ENCODE measurements at places on chromosomes 4 and X.

- DNase-seq, result no peak
Observed at GRCh38 chr4:141541851-141542250, 94.5 kb upstream of the IL15 start.

DNA sequence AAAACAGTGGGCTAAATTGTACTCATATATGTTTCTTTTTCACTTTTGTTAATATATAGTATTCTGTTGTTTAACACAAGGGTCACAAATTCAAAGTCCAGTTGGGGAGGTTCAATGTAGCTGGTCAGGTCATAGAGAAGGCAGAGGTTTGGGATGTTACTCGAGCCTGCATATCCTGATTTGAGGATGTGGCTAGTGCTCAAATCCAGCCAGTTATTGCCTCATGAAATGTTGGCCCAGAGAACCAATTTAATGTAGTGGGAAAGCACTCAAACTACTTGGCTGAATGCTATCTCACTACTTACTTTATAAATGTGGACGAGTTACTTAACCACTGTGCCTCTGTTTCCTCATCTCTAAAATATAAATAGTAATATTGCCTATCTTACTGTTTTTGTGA is 12.5 kb downstream of the USO1 start:
- DNase-seq, result no peak

DNA sequence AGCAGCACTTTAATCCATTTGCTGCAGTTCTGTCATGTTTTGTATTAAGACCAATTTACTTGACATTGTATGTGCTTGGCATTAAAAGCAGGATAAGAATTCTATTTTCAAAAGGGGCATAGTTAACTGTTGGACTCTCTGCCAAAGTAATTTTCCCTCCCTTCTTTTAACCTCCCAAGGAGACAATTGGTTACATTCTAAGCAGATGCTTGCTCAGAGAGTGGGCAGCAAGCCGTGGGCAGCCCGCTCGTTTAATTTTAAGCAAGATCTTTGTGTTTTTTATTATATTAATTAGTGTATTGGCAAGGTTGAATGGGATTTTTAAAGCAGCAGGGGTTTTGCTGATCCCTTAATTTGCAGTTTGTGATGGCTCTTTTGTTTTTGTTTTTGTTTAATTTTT is 37.1 kb upstream of the KLHL8 start:
- no peak for DNase-seq

GRCh38 chr4:174538123-174538875 is 16.0 kb upstream of the HPGD start:
- DNase-seq, result no peak

GRCh38 chrX:124208660-124209059 is 123.8 kb upstream of the TEX13D start:
- no peak for DNase-seq

DNA sequence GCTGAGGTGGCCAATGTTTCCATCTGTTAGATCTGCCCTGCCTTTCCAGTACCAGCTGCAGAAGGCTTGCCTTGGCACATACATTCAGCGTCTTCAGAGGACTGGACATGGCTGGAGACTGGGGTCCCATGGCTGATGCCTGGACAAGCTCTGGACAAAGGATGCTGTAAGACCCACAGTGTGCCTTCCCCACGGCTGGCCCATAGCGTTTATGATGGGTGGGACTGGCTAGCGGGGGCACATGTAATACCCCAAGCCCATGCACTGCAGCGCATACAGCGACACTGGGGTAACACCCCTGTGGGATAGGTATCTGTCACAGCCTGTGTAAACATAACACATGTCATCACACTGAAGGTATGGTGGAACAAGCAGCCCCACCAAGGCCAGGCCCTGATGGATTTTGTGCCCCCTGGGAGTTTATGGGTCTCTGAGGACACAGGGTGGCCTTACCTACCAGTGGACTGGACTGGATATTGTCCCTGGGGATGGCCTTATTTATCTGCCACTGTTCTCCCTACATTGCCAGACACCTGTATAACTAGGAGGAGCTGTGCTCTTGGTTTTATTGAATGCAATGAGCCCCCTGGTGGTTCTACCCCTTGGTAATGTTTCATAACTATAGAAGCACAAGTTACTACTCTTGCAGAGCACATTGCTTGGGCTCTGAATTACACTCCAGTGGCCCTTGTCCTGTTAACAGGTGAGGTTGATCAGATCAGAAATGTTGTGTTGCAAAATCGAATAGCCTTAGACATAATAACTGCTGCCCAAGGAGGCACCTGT is 34.3 kb upstream of the TACR3 start:
- DNase-seq, result no peak

DNA sequence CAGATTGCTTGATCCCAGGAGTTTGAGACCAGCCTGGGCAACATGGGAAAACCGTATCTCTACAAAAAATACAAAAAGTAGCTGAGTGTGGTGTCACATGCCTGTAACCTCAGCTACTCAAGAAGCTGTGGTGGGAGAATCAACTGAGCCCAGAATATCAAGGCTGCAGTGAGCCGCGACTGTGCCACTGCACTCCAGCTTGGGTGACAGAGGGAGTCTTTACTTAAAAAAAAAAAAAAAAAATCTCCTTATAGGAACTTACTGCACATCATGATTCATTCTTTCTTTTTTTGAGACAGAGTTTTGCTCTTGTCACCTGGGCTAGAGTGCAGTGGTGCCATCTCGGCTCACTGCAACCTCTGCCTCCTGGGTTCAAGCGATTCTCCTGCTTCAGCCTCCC is 24.3 kb downstream of the UPF3B start:
- no peak for DNase-seq

GRCh38 chr4:127210893-127211649 is 421.7 kb upstream of the INTU start:
- DNase-seq, result no peak

DNA sequence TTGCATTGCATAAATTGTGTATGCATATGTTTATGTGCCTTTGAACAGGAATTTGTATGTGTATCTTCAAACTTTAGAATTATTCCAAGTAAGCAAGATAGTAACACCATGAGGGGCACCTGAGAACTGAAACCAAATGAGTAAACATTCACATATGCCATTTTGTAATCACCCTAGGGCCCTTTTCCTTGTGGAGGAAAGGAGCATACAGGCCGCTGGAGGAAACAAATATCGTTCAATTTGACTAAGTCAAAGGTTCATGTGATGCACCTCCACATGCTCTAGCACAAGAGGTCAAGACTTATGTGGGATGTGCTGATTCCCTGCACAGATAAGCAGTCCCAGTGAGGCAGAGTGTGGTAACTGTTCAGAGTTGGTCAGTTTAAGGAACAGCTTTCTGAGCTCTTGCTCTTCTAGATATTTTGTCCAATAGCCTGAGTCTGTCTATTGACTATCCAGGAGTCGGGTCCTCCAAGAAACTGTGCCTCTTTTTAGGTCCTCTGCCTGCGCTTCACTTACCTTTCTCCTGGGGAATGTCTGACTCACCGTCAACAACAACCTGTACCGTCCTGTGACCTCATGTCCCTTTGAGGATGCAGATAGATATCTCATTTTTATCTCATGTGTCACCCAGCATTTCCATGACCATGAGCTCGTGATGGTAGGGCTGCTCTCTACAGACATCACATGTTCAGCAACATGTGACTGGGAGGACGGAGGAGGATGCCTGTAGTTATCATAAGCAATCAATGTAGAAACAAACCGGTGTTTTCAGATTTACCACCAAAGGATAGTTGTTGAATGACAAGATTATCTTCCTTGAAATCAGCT is 196.9 kb downstream of the NWD2 start:
- no peak for DNase-seq

- no peak for DNase-seq
Observed at GRCh38 chr4:168612450-168613135, 115.7 kb downstream of the PALLD start.

DNA sequence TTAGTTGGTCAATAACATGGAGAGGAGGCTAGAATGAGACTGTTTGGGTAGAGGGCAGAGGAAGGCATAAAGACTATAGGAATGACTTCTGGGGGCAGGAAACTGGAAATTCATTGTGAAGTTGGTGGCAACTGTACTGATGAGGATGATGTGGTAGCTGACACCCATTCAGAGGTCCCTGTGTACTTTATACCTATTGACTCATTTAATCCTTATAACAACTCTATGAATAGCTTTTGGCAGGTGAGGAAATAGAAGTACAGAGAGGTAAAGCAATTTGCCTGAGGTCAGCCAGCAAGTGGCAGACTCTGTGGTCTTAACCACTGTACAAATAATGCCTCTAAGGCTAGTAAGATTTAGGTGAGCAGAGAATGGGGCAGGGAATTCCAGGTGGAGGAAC is 100.1 kb downstream of the GATB start:
- no peak for DNase-seq

- DNase-seq, result no peak
Observed at GRCh38 chr4:131526686-131527085, 1622.4 kb upstream of the PCDH10 start.

GRCh38 chrX:17876135-17876534 is 15.0 kb upstream of the RAI2 start:
- no peak for DNase-seq

DNA sequence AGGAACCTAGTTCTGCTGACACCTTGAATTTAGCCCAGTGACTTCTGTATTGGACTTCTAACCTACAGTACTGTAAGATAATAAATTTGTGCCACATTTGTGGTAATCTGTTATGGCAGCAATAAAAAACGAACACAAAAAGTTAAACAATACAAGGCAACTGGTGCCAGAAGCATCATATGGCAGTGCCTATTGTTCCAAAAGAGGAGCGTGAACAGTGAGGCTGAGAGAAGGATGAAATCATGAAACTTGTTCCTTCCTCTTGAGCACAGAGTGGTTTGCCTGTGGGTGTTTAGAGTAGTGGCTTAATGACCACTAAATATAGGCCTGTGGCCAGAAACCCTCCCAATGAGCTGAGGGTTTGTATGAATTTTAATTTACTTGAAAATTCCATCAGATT is 69.7 kb upstream of the PGRMC2 start:
- no peak for DNase-seq

DNA sequence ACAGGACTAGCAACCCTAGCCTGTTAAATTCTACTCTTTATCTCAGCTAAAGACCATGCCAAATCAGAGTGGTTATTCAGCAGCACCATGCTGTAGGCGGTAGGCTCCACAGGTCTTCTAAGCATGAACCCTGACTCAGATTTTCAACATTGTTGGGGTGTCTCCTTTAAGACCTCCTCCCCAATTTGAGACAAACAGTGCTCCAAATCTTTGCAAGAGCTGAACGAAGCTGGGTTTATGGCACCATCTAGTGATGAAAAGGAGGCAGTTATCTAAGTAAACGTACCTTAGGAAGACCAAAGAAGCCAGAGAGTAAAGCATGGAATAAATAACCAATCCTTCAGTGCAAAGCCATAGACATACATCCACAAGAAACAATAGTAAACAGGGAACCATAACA is 334.5 kb upstream of the SLC7A11 start:
- DNase-seq, result no peak

DNA sequence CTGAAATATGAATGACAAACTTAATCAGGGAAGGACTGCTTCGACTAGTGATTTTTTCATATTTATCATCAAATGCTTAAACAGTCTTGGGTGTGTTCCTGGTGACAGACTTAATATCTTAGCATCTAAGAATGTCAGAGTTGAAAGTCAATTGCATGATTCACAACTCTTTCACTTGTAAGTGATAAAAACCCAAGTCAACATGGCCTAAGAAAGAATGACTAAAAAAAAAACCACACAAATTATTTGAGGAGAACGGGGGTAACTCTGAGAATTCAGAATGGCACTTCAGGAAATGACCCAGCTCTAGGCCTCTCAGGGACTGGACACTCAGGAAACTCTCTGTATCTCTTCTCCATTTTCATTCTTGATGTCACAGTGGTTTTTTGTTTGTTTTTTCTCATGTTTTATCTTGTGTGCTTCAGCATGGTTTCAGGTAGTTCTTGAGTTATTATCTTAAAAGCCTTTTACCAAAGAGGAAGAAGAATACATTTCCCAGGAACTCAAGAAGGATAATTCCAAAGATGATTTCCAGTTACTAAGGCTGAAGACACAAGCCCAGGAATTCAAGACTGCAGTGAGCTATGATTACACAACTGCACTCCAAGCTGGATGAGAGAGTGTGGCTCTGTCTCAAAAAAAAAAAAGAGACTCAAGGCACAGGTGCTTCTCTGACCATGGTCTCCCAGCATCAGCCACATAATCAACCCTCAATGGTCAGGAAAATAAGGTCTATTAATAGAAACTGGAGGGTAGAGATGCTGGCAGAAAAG is 1697.8 kb upstream of the IGFBP7 start:
- no peak for DNase-seq

GRCh38 chr4:5813882-5814255 is 79.0 kb downstream of the CRMP1 start:
- DNase-seq, result no peak

GRCh38 chr4:183164963-183165362 is 65.9 kb downstream of the WWC2 start:
- no peak for DNase-seq

DNA sequence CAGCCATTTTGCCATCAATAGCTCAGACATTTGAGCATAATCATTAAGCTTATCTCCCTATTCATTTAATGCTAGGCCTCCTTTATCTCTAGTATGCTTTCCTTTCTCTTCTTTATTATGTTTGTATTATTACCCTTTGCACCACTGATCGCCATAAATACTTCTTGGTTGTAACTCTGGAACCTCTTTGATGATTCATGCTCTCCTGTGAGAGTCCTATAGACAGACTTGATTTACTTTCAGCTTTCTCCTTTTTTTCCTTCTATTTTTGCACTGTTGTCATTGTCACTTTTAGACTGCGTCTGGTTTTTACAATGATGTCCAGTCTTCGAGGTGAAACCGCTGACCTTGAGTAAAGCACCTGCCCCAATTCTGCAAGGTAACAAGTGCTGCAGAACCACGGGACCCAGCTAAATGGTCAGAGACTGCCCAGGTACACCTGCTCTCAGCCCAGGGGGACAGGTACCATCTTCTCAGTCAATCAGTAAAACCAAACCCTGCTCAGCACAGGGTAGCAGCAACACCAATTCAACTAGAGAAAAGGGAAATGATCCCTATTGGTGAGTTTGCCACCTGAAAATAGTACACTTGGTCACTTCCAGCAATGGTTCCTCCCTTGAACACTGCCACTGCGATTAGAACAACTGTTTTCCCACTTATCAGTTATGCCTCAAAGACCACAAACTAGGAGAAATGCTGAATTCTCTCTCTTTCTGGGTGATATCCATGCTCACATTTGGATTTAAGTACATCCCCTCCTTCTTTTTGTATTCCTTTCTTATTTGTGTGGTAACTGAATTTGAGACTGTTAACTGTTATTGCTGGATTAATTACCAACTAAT is 125.1 kb downstream of the MAML3 start:
- no peak for DNase-seq

- no peak for DNase-seq
Observed at GRCh38 chr4:24921491-24921890, 8.6 kb upstream of the CCDC149 start.

- DNase-seq, result no peak
Observed at GRCh38 chr4:153326513-153326912, 18.0 kb upstream of the MND1 start.

DNA sequence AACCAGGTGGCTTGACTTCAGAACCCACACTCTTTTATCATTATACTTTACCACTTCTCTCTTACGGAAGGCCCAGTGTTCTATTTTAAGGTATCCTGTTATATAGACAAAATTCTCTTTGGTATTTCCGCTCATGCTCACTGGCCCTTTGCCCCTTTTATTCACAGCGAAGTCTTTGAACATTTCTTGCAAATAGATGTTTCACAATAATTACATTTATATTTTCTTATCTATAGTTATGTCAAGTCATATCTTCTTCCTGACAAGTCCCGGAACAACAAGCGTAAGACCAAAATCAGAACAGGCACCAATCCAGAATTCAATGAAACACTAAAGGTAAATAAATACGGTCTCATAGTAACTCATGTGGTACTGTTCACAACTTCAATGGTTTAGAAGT is 102.0 kb downstream of the SYTL5 start:
- DNase-seq, result no peak

- DNase-seq, result no peak
Observed at GRCh38 chr4:145937971-145938611, 532 bp downstream of the ZNF827 start.

Data from stimulated activated CD8-positive, alpha-beta memory T cell treated with anti-CD3 and anti-CD28 coated beads, Interleukin-4, amount 100 ng/mL, for 4 hours (primary cell).